ENCODE measurements at places on chromosomes 13 and 19.

- DNase-seq = no peak
Observed at GRCh38 chr13:51218626-51219025, 3.6 kb upstream of the FAM124A start.

- no peak for DNase-seq
Observed at GRCh38 chr13:30043631-30043925, 193.2 kb upstream of the UBL3 start.

- no peak for DNase-seq
Observed at GRCh38 chr19:12840091-12841079, 2.1 kb downstream of the MAST1 start.

- DNase-seq = no peak
Observed at GRCh38 chr13:77853703-77854102, 64.9 kb downstream of the EDNRB start.

DNA sequence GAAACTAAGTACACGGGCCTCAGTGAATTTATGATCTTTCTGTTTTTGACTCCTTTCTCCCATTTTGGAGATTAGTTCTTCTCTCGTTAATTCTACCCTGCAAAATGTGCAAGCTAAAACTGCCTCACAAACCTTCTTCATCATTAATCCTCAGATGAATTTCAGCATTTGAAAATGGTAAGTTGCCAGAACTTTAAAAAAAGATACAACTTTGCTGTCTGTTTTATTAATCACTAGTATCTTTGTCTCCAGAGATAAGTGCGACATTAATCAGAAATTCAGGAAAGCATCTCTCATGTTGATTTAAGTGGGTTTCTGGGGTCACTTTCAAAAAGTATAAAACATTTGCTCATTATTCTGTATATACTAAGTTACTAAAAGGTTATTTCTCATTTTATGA lies 227.0 kb upstream of the RXFP2 start:
- no peak for DNase-seq

DNA sequence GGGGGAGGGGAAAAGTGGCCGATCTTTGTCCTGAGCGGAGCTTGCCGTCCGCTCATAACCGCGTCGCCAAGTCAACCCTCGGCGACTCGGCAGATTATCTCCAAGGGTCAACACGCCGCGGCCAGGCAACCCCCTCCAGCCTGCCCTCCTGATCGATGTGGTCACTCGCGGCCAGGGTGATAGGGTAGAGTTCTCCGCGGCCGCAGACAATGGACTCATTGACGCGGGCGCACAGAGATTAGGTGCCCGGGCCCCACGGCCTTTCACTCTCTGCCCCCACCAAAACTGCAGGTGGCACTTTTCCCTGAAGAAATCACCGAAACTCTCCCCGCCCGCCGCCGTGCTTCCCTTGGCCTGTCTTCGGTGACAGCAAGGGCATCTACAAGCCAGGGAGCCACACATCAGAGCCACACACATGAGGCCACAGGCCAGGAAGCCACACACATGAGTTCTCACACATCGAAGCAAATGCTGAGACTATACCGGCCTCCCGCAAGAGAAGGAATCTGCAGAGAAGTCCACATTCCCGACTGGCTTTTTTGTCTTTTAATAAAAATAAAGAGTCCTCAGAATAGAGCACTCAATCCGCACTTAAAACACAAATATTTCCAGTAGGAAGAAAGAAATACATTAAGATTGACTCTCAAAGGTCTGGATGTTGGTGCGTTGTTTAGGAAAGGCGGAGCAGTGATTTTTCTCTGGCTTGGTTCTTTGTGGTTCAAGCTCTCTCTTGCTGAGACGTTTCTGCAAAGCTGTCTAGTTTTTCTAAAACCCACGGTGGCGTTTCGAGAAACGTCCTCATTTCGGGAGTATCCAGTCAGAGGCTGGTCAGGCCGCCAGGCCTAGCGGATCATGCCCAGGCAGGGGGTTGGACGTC lies 1.5 kb upstream of the PDX1 start:
- DNase-seq = no peak

DNA sequence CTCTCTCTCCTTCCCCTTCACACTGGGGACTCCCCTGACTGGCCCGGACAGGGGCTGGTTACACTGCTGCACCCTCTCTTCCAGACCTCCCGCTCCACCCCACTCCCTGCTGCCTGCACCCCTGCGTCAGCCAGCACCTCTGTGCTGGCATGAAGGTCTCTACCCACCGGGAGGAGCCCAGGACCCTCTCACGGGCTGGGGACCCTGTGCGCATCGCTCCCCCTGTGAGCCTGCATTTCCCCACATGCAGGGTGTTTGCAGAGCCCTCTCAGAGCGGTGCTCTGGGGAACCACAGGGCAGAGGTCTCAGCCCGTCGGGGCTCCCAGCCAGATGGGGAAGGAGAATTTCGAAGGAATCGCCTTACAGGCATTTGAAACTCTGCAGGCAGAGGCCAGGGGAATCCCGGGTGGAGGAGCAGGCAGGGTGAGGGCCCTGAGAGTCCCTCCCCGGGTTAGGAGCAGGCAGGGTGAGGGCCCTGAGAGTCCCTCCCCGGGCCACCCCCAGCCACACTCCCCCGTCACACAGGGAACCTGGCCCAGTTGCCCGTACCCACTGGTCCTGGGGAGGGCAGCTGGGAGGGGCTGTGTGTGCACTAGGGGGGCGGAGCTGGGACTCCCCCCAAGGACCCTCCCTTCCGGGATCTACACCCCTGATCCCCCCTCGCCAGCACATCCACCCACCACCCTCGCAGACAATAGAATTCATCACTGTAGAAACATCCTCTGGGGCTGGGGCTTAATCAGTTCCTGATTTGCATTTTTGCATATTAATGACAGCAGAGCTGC lies 16.3 kb upstream of the TCF3 start:
- DNase-seq = no peak

DNA sequence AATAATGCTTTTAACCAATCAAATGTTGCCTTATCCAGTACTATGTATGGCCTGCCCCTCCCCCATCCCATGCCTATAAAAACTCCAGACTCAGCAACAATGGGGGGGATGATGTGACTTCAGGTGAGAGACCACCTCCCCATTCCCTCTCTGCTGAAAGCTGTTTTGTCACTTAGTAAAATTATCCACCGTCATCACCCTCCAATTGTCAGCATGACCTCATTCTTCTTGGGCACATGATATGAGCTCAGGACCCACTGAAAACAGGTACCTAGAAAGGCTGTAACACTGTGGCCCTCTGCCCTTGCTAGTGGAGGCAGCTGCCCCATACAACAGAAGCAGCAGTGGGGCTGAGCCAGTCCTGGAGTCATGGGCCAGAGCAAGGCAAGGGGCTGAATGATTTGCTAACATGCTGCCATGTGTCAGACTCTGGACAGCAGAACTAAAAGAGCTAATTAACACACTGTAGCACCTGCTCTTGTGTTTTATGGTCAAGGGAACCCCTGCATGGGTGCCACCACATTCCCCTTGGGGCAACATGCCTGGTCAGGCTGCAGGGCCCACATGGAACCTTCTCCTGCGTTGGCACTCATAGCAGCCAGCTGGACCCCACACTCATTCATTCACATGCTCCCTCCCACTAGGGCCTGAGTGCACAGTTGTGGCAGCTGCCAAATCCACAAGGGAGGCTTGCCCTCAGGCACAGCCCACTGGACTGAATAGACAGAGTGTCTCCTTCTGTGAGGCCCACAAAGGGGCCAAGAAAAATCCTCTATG lies 722.2 kb upstream of the PCDH20 start:
- no peak for DNase-seq

- no peak for DNase-seq
Observed at GRCh38 chr13:109792416-109793059, 6.2 kb upstream of the IRS2 start.

DNA sequence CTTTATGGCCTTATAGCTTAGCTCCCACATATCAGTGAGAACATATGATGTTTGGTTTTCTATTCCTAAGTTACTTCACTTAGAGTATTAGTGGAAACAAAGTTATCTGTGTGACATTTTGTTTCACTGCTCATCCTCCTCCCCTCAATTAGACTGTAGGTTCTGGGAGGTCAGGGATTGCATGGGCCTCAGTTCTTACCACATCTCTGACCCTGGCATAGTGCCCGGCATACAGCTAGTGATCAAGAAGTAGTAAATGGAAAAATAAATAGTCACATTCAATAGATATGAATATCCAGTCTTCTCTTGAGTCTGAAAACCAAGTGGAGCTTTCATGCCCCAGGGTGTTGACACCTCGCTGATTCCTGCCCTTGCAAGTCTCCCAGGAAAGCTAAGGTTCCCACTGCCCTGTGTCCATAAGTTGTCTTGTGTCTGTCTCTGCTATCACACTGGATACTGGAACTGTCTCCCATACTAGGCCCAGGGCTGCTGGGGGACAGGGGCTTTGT lies 249.5 kb upstream of the TSHZ3 start:
- DNase-seq = no peak

DNA sequence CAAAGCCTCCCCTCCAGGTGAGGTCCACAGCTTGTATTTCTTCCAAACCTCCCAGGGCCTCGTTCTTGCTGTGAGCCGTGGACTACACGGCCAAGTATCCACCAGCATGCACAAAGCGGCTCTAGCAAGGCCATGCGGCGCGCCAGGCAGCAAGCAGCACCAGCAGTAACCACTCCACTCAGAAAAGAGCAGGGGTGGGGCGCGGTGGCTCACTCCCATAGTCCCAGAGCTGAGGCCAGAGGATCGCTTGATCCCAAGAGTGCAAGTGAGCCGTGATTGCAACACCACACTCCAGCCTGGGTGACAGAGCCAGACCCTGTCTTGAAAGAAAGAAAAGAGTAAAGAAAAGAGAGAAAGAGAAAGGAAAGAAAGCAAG lies 4.7 kb downstream of the CCDC8 start:
- DNase-seq = no peak

DNA sequence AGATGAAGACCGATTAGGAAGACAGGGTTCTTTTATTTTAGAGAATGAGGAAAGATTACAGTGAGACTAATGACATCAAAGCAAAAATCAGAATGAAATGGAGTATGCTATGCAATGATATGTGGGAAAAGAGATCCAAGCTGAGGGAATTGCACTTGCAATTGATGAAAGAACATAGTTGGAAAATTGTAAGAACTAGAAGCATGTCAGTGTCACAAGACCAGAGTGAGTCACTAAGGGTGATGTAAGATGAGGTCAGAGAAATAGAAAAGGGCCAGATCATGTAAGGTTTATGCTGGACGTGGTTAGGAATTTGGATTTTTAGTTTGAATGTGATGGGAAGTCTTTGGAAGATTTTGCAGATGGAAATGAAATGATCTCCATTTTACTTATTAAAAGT lies 1937.3 kb downstream of the OLFM4 start:
- DNase-seq = peak; percentile 3

DNA sequence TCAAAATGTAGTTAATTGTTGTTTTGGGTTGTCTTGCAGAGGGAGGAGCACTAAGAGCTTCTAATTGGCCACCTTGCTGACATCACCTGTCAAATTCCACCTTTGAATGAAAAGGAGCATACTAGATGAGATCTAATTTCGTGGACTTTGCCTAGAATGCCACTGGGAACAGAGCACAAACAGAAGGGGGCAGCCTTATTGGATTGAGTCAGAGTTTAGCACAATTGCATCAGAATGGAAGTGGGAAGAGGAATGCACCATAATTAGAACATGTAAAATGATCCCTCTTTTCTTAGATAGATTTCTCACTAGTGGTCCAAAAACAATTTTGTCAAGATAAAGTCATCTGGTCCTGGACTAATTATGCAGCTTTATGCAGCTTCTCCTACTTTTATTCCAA lies 1552.2 kb downstream of the PCDH9 start:
- no peak for DNase-seq

DNA sequence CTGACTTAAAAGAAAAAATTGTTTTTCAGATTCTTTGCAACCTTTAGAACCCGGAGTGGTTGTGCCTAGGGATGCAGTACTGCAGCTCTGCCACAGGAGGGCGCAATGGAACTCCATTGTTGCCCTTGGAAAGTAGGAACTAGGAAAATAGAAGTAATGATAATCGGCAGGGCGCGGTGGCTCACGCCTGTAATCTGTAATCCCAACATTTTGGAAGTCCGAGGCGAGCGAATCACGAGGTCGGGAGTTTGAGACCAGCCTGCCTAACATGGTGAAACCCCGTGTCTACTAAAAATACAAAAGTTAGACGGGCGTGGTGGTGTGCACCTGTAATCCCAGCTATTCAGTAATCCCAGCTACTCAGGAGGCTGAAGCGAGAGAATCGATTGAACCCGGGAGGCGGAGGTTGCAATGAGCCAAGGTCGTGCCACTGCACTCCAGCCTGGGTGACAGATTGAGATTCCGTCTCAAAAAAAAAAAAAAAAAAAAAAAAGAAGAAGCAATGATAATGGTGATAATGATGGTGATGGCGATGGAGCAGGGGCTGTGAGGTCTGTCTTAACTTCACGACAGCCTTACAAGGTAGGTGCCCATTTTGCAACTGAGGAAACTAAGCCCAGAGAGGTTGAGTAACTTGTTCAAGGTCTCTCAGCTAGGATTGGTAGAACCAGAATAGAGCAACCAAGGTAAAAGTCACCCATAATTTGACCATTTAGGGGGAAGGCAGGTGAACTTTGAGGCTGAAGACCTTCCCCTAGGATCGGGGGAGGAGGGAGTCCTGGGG lies 5.5 kb upstream of the ADAMTS10 start:
- DNase-seq = no peak

DNA sequence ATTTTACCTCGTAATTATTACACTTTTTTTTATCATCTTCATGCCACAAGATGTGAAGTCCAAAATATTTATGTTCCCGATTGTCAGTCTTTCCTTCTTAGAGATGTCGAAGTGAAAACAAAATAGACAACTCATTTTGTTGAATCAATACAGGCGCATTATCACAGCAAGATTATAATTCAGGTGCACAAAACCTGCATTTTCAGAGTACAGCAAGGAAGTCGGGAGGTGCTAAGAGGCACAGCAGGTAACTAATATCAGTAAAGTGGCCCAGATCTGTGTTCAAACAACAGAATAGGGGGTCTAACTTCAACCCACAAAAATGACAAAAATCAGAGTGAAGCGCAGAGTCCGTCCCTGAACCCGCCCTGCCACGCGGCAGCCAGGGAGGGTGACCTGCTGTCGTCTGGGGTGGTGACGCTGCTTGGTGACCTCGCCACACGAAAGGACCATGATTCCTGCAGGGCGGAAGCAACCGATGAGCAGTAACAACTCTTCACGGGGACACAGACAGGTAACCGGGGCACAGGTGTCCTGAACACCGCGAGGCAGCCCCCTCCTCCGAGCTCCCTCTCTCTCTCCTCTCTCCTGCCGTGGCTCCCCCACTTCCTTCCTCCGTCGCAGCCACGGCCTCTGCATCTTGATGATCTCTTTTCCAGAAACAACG lies 50.9 kb upstream of the SPACA7 start:
- no peak for DNase-seq

DNA sequence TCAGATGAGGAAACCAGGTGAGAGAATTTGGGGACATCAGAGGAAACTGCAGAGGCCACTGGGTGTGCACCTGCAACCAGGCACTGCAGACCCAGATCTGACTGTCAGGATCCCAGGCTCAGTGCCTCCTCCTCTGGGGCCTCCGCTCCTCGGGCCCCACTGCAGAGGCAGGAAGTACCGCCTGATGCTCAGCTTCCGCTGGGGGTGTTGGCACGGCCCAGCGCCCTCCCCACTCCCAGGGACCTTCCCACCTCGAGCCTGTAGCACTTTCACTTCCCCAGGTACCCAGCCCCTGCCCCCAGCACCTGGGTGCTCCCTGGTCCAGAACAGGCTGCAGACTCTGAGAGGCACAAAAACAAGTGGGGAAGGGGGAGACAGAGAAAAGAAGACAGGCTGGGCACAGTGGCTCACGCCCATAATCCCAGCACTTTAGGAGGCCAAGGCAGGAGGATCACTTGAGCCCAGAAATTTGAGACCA lies 1.4 kb upstream of the CD37 start:
- DNase-seq = no peak
